ENCODE measurements at places on chromosomes 7 and 10.

DNA sequence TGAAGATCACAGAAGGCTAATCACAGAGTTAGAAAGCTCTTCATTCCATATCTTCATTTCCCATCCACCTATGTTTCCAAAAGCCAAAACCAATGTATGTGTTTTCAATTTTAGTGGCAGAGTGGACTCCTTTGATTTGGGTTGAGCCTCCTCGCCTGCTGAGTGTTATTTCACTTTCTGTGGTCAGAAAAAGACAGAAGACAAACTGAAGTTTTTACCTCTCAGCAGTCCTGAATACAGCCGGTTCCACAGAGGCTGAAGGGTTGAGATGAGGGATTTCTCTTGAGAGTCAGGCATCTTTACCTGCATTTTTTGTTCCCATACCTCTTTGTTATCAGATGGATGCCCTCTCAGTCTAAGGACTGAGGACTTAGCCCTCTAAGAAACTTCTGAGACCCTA, 659.6 kb downstream of the CCSER2 start:
- no peak for ATAC-seq

- ATAC-seq: no peak
Observed at GRCh38 chr10:570628-571163, 118.8 kb downstream of the DIP2C start.

GRCh38 chr7:64882341-64883112, 20.5 kb upstream of the ZNF273 start:
- peak; percentile 46 for ATAC-seq

- ATAC-seq: no peak
Observed at GRCh38 chr10:19638896-19639233, 177.4 kb upstream of the PLXDC2 start.

GRCh38 chr7:21507627-21508343, 35.1 kb upstream of the DNAH11 start:
- no peak for ATAC-seq

DNA sequence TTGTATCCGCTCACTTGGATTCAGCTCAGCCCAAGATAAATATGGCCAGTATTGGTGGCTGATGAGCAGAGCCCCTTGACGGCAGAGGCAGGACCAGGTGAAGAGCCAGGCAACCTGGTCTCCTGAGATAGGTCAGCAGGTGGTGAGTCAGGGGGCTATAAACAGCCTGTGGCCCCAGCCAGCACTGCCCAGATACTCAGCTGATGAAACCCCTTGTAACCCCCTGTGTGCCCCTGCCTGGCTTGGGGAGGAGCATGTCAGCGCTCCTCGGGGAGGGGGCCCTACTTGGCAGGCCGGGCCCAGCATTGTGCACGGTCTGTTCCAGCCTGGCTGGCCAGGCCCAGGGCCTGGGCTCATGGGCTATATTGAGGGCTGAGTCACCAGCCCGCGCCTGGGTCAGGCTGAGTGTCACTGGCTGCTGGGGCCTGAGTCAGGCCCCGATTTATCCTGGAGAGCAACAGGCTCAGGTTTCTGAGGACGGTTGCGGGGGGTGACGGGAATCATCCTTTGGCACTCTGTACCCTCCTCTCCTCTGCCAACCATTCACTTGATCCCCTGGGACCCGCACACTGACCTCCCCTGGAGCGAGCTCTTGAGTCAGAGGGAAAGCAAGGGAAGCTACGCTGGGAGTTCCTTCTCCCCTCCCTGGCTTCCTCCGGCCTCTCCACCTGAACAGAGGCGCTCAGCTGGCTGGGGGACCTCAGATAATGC, 2.8 kb upstream of the FLNC start:
- no peak for ATAC-seq

GRCh38 chr7:93890464-93891068, at the start of gene TFPI2:
Gene TFPI2, minus strand, starts transcription at chr7:93890753. Its CDS starts 75 bp downstream, at chr7:93890678.
- peak; percentile 30 for ATAC-seq

- ATAC-seq: no peak
Observed at GRCh38 chr7:120919466-120919865, 31.1 kb upstream of the ING3 start.

- no peak for ATAC-seq
Observed at GRCh38 chr10:69844698-69845097, 43.0 kb downstream of the COL13A1 start.

All from activated CD4-positive, CD25-positive, alpha-beta regulatory T cell treated with anti-CD3 and anti-CD28 coated beads, Interleukin-2, amount 50 U/mL, for 24 hours (primary cell).